HFFc6 (cell line): ENCODE measurements at places on chromosomes 5 and 9.

DNA sequence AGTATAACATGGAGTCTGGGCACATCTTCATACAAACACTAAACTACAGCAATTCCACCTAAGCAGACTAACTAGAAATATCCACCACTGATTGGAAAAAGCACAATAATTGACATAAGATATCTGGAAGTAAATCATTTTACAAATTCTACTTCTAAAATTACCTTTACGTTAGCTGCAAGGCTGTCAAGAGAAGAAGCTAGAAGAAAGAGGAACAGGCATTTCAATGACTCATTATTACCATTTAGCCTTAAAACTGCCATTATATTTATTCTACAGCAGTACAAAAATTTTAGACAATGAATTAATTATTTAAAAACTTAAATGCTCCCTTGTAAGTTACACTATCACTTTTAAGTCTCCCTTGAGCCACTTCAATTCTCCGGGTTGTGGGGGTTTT, 43.4 kb upstream of the PLPP6 start:
- DNase-seq, result no peak

DNA sequence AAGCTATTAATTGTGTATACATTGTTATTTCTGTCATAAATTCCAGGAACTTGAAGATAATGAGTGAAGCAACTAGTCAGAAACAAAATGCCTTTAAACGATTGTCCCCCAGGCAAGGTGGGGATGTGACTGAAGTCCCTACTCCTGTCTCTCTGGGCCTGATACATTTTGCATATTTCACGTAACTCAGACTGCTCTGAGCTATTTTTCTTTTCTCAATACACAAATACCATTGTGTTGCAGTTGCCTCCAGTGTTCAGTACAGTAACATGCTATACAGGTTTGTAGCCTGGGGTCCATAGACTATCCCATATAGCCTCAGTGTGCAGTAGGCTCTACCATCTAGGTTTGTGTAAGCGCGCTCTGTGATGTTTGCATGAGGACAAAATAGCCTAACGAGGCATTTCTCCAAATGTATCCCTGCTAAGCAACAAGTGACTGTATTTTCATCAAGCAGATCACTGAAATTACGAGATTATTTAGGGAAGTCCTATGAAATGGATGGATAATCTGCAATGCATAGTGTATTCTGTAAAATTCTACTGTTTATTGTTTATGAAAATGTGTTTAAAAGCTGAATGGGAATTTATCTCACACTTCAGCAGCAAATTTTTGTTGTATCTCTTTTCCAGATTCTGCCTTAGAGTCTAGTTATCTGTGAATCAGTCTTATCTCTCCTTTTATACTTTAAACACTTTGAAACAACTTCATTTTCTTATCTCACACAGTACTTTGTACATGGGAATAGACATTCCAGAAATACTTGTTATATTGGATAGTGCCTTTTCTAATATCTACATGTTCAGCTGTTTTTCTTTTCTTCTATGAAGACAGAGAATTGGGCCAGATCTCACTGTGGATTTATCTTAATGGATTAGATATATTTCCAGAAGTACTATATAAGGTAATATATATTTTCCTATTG, 150.5 kb downstream of the CD180 start:
- DNase-seq, result no peak

DNA sequence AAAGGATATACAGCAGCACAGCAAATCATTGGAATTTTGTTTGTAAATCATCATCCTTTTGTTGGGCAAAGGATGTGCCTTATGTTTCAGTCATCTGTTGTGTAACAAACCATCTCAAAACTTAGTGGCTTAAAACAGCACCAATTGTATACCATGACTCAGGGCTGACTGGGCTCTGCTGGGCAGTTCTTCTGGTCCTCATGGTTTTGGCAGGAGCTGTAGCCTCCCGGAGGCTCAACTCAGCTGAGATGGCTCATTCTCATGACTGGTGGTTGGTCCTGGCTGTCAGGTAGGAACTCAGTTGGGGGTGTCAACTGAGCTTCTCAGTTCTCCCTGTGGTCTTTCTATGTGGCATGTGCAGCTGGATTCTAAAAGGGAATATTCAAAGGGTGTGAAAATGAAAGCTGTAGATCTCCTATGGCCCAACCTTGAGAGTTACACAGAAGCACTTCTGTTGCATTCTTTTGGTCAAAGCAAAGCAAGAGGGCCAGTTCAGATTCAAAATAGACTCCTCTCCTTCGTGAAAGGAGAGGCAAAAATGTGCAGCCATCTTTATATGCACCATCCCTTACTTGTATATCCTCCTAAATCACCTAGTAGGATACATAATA, 39.1 kb upstream of the CPEB4 start:
- DNase-seq, result no peak

DNA sequence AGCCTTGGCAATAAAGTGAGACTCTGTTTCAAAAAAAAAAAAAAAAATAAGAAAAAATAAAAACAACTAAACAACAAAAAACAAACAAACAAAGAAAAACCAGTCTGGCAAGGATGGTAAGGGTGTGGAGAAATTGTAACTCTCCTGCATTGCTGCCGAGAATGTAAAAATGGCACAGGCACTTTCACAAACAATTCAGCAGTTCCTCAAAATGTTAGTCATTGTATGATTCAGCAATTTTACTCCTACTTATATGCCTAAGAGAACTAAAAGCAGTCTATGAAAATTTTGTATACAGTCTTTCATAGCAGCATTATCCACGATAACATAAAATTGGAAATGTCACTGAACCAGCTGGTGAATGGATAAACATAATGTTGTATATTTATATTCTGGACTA, 280.4 kb downstream of the CDH9 start:
- DNase-seq, result no peak

GRCh38 chr5:42566652-42567295, 143.5 kb downstream of the GHR start:
- no peak for DNase-seq

DNA sequence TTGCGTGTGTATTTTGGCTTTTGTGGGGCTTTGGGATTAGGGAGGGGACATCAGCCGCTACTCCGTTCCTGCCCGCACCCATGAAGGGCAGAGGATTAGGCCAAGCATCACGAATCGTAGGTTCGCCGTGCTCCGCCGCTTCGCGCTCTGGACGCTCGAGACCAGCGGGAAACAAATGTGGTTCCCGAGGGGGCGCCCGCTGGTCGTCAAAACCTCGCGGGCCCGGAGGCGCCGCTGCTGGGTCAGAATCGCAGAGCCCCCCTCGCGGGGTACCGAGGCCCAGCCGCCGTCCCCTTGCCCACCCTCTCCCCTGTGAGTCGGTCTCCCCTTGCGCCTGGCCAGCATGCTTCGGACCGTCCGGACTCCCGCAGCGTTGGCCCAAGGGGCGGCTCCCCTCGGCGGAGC, 2.3 kb upstream of the PAX5 start:
- no peak for DNase-seq

GRCh38 chr5:109230369-109230768, 179.4 kb downstream of the PJA2 start:
- no peak for DNase-seq

- DNase-seq, result no peak
Measured at GRCh38 chr9:97562542-97562941, 61.1 kb downstream of the TMOD1 start.

- no peak for DNase-seq
Measured at GRCh38 chr5:147732291-147732883, 50.1 kb downstream of the JAKMIP2 start.

GRCh38 chr5:135999406-136000139, 29.2 kb upstream of the TGFBI start:
- DNase-seq, result peak; percentile 83

GRCh38 chr9:33721674-33722358, 73.5 kb upstream of the PRSS3 start:
- peak; percentile 67 for DNase-seq

- no peak for DNase-seq
Measured at GRCh38 chr9:117303643-117304230, 111.1 kb downstream of the ASTN2 start.
